ENCODE measurements at places on chromosomes 12 and 14.

DNA sequence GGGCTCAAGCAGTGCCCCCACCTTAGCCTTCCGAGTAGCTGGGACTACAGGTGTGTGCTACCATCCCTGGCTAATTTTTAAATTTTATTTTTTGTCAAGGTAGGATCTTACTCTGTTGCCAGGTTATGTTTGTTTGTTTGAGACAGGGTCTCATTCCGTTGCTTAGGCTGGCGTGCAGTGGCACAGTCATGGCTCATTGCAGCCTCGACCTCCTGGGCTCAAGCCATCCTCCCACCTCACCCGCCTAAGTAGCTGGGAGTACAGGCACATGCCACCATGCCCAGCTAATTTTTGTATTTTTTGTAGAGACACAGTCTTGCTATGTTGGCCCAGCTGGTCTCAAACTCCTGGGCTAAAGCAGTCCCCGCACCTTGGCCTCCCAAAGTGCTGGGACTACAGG lies 83.3 kb upstream of the KCNH3 start:
- no peak for DNase-seq

DNA sequence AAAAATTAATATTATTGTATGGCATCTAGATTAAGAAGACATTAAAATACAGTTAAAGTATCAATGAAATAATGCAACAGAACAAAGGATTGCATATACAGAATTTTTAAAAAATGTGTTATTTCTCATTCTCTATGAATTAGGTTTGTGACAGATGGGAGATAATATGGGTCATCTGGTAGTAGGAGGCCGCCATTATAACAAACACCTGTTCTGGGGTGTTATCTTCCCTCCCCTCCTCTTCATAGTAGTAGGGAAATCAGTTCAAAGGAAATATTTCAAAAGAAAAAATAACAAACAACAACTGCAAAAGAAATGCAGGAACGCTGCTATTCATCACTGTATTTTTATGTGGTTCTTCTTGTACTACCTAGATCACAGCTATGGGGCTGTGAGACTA lies 187.0 kb upstream of the ATP2B1 start:
- DNase-seq = no peak

GRCh38 chr12:12432364-12432763 lies 75.5 kb downstream of the BORCS5 start:
- DNase-seq = no peak

- DNase-seq = no peak
Observed at GRCh38 chr12:49264466-49264872, 413 bp upstream of the TUBA1C start.

GRCh38 chr12:60162988-60163720 lies 567.3 kb downstream of the SLC16A7 start:
- no peak for DNase-seq

- DNase-seq = no peak
Observed at GRCh38 chr12:66624806-66625205, 54.1 kb downstream of the GRIP1 start.

- no peak for DNase-seq
Observed at GRCh38 chr14:101471723-101472517, 89.4 kb upstream of the DIO3 start.

- peak; percentile 27 for DNase-seq
Observed at GRCh38 chr14:71478542-71478941, 453.7 kb upstream of the RGS6 start.

- DNase-seq = peak; percentile 5
Observed at GRCh38 chr12:46219877-46220655, 48.8 kb downstream of the SLC38A1 start.

- DNase-seq = no peak
Observed at GRCh38 chr12:55965941-55966407, at the start of gene PMEL. Gene PMEL (minus strand): TSS chr12:55966042. CDS start chr12:55966011, 31 bp downstream.

- no peak for DNase-seq
Observed at GRCh38 chr14:101634202-101634849, 73.0 kb downstream of the DIO3 start.

- peak; percentile 92 for DNase-seq
Observed at GRCh38 chr12:26274441-26275312, 79.3 kb downstream of the SSPN start.

DNA sequence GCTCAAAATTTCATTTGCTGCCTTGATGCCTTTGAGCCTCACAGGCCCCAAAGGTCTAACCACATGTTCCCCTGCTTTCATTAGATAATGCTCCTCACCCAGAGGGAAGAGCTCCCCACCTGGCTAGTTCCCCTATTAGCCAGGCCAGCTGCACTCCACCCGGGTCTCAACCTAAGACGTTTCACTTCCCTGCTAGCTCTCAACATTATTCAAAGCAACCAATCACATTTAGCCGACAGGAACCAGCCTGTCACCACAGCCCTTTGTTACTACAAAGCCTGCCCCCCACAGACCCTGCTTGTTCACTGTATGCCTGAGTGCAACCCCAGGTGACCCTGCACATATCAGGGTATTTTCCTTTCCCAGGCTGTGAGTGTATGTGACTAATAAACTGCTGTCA lies 78.6 kb downstream of the SLC15A5 start:
- no peak for DNase-seq

- DNase-seq = no peak
Observed at GRCh38 chr12:34397591-34398365, 375.5 kb downstream of the ALG10 start.
